ENCODE measurements at places on chromosomes 2 and 18. TPM values are rescaled to one million over a fixed set of nuclear protein-coding genes. Genes with fewer than 3 reads are reported as not detected.

The PRKAG3 gene
- not detected for total RNA-seq

The RUFY4 gene
- total RNA-seq: 0.66 TPM

The TMEM17 gene
- total RNA-seq: 5.9 TPM

The CGREF1 gene
- total RNA-seq: 30.6 TPM

The MRPL33 gene
- 55.7 TPM for total RNA-seq

The TLX2 gene
- 1.1 TPM for total RNA-seq

The KCNG2 gene
- total RNA-seq: 2.6 TPM

The NYAP2 gene
- total RNA-seq: 8.2 TPM

The CYBRD1 gene
- total RNA-seq: 50.5 TPM

The PDE1A gene
- total RNA-seq: 79.3 TPM

The FAM237A gene
- total RNA-seq: not detected

The CCL20 gene
- total RNA-seq: not detected

The SCYGR4 gene
- not detected for total RNA-seq

The MAB21L4 gene
- total RNA-seq: not detected

The PELI1 gene
- 28.1 TPM for total RNA-seq

The TRIM43 gene
- total RNA-seq: not detected

The CDH20 gene
- 41.6 TPM for total RNA-seq

The ADD2 gene
- total RNA-seq: 134 TPM

The KCNJ3 gene
- total RNA-seq: 33.1 TPM

The FAM136A gene
- total RNA-seq: 20.9 TPM

The PFN4 gene
- total RNA-seq: not detected

The ZNF892 gene
- 16.9 TPM for total RNA-seq

The CFAP65 gene
- total RNA-seq: 1.5 TPM

The SGPP2 gene
- total RNA-seq: 28.3 TPM

The TUBA3E gene
- total RNA-seq: not detected

The PLEKHH2 gene
- 20.9 TPM for total RNA-seq

The ZBTB7C gene
- total RNA-seq: 10.4 TPM

The OTOF gene
- 1.0 TPM for total RNA-seq

The CKAP2L gene
- 1.7 TPM for total RNA-seq

The SIGLEC15 gene
- total RNA-seq: not detected
